D721Med (cell line): ENCODE measurements at places on chromosomes 6 and 20.

DNA sequence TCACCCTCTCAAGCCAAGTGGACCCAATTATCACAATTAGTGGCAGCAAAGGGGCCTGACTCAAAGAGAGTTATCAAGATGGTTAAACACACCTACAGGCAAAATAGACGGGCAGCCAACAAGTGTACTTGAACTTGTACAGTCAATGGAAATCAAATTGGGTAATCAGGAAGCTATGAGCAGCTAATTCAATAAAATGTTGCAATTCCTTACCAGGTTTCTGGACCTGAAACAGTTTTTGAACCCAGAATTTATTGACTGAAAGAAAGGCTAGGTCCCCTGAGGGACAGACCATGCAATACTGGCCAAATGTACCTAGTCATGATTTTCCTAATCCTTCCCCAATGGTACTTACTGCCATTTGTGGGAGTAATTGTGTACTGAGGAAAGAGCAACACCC lies 679.8 kb downstream of the EPM2A start:
- DNase-seq, result no peak

DNA sequence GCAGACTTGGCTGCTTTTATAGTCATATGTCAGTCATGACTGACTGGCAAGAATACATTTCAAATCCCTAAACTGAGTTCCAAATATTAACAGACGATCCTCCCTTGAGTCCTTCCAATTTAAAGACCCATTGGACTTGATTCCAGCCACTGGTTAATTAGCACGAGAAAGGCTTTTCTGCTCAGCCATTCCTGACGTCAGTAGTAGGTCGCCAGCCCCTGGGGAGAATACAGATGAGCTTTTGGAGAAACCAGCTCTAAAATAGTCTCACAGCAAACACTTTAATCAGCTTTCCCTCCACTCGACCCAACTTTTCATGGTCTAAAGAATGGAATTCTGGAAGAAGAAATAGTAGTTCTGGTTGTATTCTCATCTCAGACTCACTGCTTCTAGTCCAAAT lies 91.6 kb downstream of the SLC22A3 start:
- DNase-seq, result no peak

- DNase-seq, result no peak
These were observed 158.8 kb downstream of the NKAIN2 start for GRCh38 chr6:123962508-123962907.

GRCh38 chr6:336159-337114 lies 44.1 kb downstream of the DUSP22 start:
- no peak for DNase-seq
